ENCODE measurements at places on chromosomes 2 and 18.

- no peak for DNase-seq
These were observed 6.9 kb downstream of the CD28 start for GRCh38 chr2:203713381-203713780.

GRCh38 chr2:27494944-27495554 is at the start of gene FNDC4:
Gene FNDC4 (minus strand): TSS chr2:27495200. CDS start chr2:27494679, 521 bp downstream.
- peak; percentile 38 for DNase-seq

- DNase-seq: peak; percentile 50
These were observed at the start of gene AP1S3 for GRCh38 chr2:223837287-223838061. Gene AP1S3 (minus strand): TSS chr2:223837582. CDS start chr2:223837450, 132 bp downstream.

GRCh38 chr18:26317398-26317797 is 91.2 kb downstream of the TAF4B start:
- DNase-seq: no peak

DNA sequence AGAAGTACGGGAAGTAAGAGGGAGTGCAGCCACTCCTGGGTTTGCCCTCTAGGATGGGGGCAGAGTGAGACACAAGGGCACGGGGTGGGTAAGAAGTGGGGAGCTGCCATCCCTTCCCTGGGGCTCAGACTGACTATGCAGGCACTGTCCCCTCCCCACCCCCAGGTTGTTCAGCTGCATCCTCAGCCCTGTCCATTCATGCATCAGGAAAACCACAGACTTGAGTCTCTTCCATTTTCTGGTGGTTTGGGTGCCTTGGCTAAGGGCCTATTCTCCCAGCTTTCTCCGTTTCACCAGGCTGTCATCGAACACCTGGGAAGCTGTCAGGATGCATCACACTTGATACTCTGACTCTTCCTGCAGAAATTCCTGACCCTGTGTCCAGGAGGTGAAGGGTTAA is 111.9 kb downstream of the TFCP2L1 start:
- DNase-seq: no peak

Data from neural crest cell (in vitro differentiated cells).